ENCODE measurements at places on chromosomes 5 and 9.

- no peak for DNase-seq
Observed at GRCh38 chr5:170757182-170757601, 26.3 kb upstream of the GABRP start.

DNA sequence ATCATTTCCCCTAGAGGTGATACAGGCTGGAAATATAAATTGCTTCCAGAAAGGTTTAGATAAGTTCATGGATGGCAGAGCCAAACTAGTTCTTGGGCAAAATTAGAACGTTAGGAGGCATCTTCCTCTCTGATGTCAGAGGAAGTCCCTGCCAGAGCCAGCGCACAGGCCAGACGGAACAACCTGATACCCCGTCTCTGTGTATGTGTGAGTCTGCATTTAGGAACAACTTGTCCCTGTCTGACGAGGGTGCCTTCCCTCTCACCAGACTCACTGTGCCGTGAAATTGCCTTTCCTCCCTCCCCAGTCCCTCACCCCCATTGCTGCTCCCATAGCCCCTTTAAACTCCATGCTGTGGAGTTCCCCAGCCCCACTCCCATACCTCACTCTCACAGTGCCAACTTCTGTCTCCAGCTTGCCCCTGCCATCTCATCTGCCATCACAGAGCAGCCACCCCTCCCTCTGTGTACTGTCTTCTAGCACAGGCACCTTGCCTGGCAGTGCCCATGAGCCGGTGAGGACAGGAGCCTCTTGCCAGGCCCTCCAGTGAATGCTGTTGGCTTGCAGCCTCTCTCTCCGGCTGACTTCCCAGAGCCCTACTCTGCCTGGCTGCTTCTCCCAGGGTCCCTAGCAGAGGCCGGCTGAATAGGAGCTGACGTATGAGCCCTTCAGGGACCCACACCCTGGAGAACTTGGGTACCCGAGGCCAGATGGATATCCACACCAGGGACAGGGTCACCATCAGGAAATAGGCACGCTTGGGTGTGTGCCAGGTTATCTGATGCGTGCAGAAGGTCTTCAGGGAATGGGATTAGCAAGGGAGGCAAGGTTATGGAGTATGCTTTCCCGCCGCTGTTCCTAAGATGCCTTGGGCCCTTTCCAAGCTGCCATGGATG lies 26.7 kb downstream of the UNC5A start:
- DNase-seq: no peak

GRCh38 chr5:139925216-139925562 lies 117.9 kb downstream of the NRG2 start:
- DNase-seq: no peak

DNA sequence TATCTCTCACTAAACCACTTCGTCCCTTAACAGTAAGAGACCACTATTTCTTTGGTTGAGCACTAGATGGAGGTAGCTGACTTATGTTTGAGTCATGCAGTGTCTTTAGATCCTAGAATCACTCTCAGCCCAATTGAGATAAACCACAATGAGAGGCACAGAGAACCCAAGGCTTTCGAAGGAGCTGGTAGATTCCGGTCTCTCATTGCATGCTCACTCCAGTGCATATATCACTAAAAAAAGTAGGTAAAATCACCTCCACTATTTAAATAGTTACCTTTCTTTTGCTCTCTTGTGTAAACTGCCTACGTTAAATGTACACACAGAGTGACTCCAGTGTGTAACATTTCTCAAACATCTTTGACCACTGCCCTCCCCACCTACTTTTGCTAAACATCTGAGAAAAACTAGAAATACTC lies 27.6 kb downstream of the ACTL7A start:
- peak; percentile 25 for DNase-seq

DNA sequence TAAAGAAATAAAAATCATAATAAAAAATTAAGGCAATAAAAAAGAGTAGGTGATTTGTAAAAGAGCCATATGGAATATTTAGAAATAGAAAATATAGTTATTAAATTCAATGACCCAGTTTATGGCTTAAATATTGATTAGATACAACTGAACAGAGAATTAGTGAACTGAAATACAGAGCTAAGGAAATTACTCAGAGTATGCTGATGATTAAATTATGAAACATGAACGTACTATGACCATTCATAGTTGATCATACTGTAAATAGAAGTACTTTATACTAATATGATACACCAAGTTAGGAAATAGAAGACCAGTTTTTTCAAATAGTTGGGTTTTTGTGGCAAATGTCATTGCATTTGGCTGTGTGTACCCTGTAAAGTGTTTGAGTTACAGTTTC lies 194.5 kb downstream of the CWC27 start:
- DNase-seq: no peak

- no peak for DNase-seq
Observed at GRCh38 chr9:137948642-137949041, 71.1 kb downstream of the CACNA1B start.

- DNase-seq: no peak
Observed at GRCh38 chr9:137456864-137457405, 2.2 kb downstream of the NSMF start.

- DNase-seq: no peak
Observed at GRCh38 chr9:7980691-7981289, 181.2 kb upstream of the DMAC1 start.

- no peak for DNase-seq
Observed at GRCh38 chr5:17723876-17724275, 89.6 kb downstream of the TAF11L14 start.

All from hematopoietic multipotent progenitor cell treated with erythropoietin and hydrocortisone succinate and interleukin-3 and kit ligand, for 8 days (in vitro differentiated cells).